Gastrocnemius medialis (tissue), 4 donors: ENCODE measurements at places on chromosomes 7 and 10. TPM values are rescaled to one million over a fixed set of nuclear protein-coding genes. Genes with fewer than 3 reads are reported as not detected.

Gene ICA1
- 6.2 TPM for total RNA-seq

Gene ASZ1
- not detected for total RNA-seq

Gene NFKB2
- 13.5 TPM for total RNA-seq

Gene WBP1L
- 103 TPM for total RNA-seq

Gene EGFR
- total RNA-seq = 30.5 TPM

Gene LIPN
- total RNA-seq = not detected

Gene FBXO24
- total RNA-seq = not detected

Gene SLC39A12
- total RNA-seq = not detected

Gene SPDYE17
- total RNA-seq = not detected

Gene ECHDC3
- total RNA-seq = 605 TPM

Gene IFIT1
- 1.8 TPM for total RNA-seq
